ENCODE measurements at places on chromosomes 6 and 20. TPM values are rescaled to one million over a fixed set of nuclear protein-coding genes. Genes with fewer than 3 reads are reported as not detected.

SLC52A3 gene
- polyA plus RNA-seq: 2.8 TPM

C20orf202 gene
- 0.09 TPM for polyA plus RNA-seq

EIF2S2 gene
- polyA plus RNA-seq: 54.8 TPM

RIPPLY2 gene
- 2.5 TPM for polyA plus RNA-seq

DNAH8 gene
- 0.01 TPM for polyA plus RNA-seq

FAM8A1 gene
- 31.0 TPM for polyA plus RNA-seq

PMEPA1 gene
- polyA plus RNA-seq: 20.4 TPM

KCNQ5 gene
- 1.8 TPM for polyA plus RNA-seq

GABRR1 gene
- 0.11 TPM for polyA plus RNA-seq

ANKEF1 gene
- 0.75 TPM for polyA plus RNA-seq

HLA-DRA gene
- 272 TPM for polyA plus RNA-seq

BPI gene
- polyA plus RNA-seq: 0.09 TPM

PPARD gene
- polyA plus RNA-seq: 30.1 TPM

CST1 gene
- polyA plus RNA-seq: 12.8 TPM

ADGRB3 gene
- polyA plus RNA-seq: 4.7 TPM

HMGN4 gene
- 90.7 TPM for polyA plus RNA-seq

- no peak for DNase-seq
These were observed 101.5 kb downstream of the RPP40 start for GRCh38 chr6:4902363-4902762.

GRCh38 chr6:88513471-88513870, 347.3 kb upstream of the CNR1 start:
- DNase-seq: no peak

DNA sequence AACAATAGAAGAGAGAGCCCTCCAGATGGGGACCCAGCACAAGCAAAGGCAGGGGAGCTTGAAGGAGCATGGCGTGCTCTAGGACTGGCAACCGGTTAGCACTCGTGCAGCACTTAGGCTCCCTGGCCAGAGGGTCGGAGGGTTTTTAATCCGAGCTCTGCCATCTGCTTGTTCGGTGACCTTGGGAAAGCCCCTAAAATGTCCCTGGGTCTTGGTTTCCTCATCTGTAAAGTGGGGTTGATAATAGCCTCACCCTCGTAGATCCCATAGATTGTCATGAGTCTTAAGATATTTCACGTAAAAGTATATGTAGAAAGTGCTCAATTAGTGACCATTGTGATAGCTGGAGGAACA, 16.6 kb upstream of the HCK start:
- DNase-seq: no peak

DNA sequence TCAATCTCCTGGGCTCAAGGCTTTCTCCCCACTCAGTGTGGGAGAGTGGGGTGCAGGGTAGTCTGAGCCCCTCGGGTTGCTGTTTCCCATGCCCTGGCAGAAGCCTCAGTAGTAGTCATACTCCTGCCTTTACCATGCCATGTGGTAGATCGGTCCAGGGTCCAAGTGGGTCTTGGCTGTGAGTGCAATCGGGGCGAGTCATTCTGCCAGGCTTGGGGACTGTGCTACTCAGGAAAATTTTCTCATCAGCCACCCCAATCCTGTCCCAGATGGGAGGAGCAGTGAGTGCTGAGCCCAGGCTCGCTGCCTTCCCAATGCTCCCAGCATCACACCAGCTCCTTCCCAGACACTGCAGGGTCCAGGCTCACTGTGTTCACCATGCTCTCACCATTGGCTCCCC, 10.7 kb upstream of the RAET1L start:
- no peak for DNase-seq

DNA sequence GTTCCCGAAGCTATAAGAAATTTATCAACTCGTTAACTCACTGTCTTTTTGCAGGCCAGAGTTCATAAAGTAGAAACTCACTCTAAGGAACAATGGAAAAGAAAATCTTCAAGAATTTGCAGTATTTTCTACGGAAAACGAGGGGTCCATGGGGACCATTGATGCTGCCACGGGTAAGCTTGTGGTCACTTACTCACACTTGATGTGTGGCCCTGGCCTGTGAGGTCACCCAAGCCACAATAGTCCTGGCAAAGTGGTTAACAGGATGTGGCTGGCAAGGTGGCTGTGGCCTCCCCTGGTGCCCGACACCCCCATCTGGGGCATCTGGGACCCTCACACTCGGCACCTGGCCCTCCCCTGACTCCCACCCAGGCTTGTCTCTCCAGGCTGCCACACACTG, 123.4 kb downstream of the C6orf118 start:
- DNase-seq: no peak

GRCh38 chr6:33950472-33950881, 146.7 kb upstream of the MLN start:
- no peak for DNase-seq

- DNase-seq: no peak
These were observed 32.6 kb upstream of the BTN3A2 start for GRCh38 chr6:26332408-26332807.

- DNase-seq: no peak
These were observed 104.8 kb upstream of the PTPN1 start for GRCh38 chr20:50405235-50405914.

DNA sequence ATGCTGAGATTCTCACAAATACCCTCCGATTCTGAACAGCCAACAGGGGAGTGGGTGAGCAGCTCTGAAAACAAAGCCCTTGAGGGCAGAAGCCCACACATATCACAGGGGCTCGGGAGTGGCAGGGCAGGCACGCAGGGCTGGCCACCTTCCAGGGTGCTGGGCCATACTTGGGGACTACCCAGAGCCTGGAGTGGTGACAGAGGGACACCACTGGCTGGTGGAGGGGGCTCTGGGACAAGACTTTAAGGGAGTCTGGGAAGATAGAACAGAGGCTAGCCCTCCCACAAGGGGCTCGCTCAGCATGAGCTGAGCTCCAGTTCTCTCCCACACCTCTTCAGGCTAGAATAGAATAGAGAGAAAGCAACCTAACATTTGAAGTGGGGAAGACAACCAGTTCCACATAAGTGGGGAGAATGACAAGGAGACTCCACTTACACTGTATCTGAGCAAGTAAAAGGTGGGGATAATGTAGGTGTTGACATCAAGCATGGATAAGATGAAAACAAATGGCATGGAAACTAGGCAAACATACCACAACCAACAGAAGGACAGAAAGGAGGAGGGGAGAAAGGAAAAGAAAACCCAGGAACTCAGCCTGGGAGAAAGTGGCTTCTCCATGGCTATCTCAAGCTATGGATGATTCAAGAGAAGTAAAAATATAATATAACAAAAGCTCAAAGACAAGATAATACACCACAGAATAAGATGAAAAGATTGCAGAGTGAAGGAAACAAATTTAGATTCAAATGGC, 7.0 kb downstream of the PPIL1 start:
- DNase-seq: no peak

- no peak for DNase-seq
These were observed 209.6 kb downstream of the CDH26 start for GRCh38 chr20:60167812-60168211.

GRCh38 chr6:74656453-74656852, 549.4 kb downstream of the COL12A1 start:
- no peak for DNase-seq

GRCh38 chr20:14778875-14779274, 441.5 kb upstream of the FLRT3 start:
- no peak for DNase-seq

- no peak for DNase-seq
These were observed 117.4 kb downstream of the ADAT2 start for GRCh38 chr6:143333081-143333480.

- no peak for DNase-seq
These were observed 8.3 kb upstream of the ZDHHC14 start for GRCh38 chr6:157372501-157373280.

DNA sequence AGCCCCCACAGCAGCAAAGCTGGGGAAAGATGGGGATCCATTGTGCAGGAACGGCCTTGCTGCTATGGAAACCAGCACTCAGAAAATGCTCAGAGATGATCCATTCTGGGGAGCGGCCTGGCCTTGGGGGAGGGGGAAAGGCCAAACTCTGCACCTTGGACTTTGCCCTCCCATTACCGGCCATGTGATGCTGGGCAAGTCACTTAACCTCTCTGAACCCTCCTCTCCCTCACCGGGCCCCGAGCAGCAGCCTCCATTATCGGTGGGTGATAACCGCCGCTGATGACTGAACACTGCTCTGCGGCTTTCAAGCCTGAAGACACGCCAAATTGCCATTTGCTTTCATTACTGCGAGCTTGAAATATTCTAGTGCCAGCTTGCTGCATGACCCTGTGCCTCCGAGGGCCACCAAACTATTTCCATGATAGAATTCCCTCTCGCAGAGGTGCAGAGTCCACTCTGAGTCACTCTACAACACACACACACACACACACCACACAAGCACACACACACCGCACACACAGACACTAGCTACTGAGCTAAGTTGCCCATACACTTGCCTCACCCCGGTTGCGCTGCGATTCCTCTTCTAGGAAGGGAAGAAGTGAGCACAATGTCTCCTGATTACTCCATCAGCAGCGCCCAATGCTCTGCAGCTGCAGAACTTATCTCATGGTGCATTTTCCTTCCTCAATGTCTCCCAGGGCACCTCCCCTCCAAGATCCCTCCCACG, 20.6 kb upstream of the SIRPA start:
- DNase-seq: no peak

- no peak for DNase-seq
These were observed 15.6 kb downstream of the TMEM30A start for GRCh38 chr6:75268988-75269354.

GRCh38 chr6:100491952-100492670, 27.4 kb upstream of the SIM1 start:
- no peak for DNase-seq

GRCh38 chr6:43945768-43946080, 175.7 kb downstream of the VEGFA start:
- no peak for DNase-seq

GRCh38 chr6:22892452-22892851, 323.1 kb downstream of the HDGFL1 start:
- no peak for DNase-seq

DNA sequence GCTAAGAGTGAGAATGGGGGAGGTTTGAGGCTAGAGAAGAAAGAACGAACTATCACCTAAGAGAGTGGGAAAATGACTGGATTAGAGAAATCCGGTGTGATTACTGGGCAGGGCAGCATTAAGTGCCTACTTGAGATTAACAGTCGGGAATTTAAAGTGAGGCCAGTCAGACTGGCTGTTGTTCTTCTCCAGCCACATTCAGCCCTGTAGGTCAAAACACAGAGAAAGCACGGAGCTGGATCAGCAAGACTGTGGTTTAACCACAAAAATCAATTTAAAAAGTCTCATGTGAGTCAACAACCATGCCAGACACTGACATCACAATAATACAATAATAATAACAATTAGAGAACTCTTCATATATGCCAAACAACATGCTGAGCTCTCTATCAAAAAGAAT, 301.9 kb upstream of the SGK1 start:
- DNase-seq: no peak

- no peak for DNase-seq
These were observed 107.2 kb downstream of the CDH4 start for GRCh38 chr20:61359254-61359653.

DNA sequence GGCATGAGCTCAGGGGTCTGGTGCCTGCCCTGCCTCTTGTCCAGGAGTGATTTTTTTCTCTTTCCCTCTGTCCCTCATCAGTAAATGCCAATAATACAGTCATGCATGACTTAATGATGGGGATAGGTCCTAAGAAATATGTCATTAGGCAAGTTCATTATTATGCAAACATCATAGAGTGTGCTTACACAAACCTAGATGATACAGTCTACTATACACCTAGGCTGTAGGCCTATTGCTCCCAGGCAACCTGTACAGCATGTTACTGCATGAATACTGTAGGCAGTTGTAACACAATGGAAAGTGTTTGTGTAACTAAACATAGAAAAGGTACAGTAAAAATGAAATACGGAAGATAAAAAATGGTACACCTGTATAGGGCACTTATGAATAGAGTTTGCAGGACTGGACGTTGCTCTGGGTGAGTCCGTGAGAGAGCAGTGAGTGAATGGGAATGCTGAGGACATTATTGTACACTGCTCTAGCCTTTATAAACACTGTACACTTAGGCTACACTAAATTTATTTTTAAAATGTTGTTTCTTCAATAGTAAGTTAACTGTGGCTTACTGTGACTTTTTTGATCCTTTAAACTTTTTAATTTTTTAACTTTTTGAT, 22.1 kb downstream of the PBOV1 start:
- DNase-seq: no peak

- no peak for DNase-seq
These were observed 712.9 kb upstream of the MAP3K7 start for GRCh38 chr6:91299544-91300491.

DNA sequence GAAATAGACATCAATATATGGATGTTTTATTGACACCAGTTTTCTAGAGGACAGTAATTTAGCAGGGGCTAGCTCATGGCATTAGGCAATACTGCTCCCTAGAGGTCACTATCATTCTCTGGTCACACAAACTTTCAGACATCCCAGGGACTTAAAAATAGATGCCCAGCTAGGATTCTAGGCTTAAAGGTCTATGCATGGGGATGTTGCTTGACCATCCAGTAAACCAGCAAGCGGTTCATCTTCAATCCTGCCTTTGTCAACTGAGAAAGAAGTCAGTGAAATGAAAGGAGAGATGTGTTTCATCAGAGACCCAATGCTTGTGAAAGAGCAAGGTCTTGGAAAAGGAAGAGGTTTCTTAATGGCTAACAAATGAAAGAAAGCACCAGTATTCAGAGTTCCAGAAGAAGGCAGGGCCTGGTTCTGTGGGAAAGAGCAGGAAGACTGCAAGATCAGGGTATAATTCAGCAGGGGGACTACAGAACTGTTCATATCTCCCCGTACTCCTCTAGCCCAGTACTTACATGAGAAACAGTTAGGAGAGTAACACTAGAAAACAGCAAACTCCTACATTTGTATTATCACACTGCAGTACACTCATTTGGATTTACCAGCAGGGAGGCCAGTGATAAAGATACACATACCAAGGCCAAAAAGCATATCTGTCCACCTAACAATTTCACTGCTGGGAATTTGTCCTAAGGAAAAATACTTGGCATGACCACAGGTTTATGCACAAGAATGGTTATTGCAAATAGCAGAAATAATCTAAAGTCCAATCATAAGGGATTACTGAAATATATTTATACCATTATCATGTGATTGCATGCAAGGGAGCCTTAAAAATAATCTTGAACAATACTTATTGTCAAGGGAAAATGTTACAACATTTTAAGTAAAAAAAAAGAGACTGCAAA, 151.4 kb upstream of the LAMA2 start:
- DNase-seq: no peak

- DNase-seq: no peak
These were observed 6.8 kb upstream of the TULP1 start for GRCh38 chr6:35519313-35520015.

DNA sequence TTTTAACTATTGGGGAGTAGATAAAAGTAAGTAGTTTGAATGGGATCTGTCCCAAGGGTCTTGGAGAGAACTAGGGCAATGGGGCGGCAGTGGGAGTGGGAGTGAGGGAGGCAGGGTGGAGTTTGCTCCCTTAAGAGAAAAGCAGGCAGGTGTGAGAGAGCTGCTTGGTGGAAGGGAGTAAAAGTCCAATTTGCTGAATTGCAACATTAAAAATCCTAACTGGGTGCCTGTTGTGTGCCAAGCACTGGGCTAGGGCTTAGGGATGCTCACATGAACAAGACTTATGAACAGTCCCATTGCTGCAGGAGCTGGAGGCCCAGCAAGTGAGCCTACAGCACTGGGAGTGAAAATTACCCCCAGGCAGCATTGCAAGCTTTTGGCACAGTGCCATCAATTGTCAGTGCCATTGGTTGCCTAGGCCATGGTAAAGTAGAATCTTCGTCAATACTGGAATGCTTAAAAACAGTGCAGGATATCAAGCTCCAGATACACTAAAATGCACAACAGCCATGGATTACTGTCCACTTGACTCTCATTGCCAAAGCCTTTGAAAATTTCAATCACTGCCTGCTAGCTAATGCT, 277.7 kb upstream of the JARID2 start:
- DNase-seq: no peak

GRCh38 chr6:169251822-169252504, 1.7 kb downstream of the THBS2 start:
- DNase-seq: no peak

Measured in urinary bladder (tissue), 4 donors.